ENCODE measurements at places on chromosomes 12 and 14.

DNA sequence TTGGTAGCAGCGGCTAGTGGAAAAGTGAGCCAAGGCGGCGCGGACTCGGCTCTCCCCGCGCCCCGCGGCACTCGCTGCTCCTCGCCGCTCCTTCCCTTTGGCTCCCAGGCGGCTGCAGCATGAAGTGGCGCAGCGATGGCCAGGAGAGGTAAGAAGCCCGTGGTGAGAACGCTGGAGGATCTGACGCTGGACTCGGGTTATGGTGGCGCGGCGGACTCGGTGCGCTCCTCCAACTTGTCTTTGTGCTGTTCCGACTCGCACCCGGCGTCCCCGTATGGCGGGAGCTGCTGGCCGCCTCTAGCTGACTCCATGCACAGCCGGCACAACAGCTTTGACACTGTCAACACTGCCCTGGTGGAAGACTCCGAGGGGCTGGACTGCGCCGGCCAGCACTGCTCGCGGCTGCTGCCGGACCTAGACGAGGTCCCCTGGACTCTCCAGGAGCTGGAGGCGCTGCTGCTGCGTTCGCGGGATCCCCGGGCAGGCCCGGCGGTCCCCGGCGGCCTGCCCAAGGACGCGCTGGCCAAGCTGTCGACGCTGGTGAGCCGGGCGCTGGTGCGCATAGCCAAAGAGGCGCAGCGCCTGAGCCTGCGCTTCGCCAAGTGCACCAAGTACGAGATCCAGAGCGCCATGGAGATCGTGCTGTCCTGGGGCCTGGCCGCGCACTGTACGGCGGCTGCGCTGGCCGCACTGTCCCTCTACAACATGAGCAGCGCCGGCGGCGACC, 225.6 kb upstream of the CRY1 start:
- DNase-seq: peak; percentile 11

DNA sequence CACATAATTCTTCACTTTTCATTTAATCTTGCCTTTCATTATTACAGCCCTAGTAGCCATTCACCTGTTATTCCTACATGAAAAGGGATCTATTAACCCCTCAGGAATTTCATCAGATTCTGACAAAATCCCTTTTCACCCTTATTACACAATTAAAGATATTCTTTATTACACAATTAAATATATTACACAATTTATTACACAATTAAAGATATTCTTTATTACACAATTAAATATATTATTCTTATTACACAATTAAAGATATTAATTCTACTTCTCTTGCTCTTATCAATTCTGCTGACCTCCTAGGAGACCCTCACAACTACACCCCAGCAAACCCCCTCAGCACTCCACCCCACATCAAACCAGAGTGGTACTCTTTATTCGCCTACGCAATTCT, 77.1 kb downstream of the SINHCAF start:
- DNase-seq: no peak

DNA sequence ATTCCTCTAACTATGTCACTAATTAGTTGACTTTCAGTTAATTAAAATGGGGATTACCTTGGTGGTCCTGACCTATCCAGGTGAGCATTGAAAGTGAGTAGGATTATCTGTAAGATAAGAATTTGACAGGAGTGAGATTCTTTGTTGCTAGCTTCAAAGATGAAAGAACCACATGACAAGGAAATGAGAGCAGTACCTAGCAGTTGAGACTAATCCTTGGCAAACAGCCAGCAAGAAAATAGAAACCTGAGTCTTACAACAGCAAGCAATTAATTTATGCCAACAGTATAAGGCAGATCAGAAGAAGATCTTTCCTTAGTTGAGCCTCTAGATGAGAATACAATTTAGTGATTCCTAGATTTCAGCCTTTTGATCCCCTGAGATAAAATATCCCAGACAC, 1058.4 kb downstream of the LRFN5 start:
- DNase-seq: no peak

- no peak for DNase-seq
Measured at GRCh38 chr14:51304941-51305340, 64.9 kb downstream of the TMX1 start.

- peak; percentile 90 for DNase-seq
Measured at GRCh38 chr12:132761921-132762583, 420 bp upstream of the ANKLE2 start.

GRCh38 chr14:67917006-67917405, 97.4 kb downstream of the RAD51B start:
- no peak for DNase-seq

GRCh38 chr12:71726548-71726947, 28.1 kb upstream of the RAB21 start:
- DNase-seq: no peak

DNA sequence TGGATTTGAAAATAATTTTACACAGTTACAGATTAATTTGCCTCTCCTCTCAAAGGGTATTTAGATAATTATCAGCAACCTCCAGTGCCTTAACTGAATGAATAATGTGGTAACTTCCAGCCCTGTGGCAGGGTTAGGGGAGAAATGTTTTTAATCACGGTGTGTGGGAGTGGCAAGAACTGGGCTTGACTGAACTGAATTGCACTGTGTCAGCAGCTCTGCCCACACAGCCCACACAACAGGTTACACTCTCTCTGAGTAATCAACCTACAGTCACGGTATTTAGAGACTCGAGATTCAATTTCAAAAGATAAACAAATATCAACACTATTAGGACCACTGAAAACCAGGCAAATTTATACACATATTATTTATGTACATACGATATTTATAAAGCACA, 198.5 kb downstream of the KCNC2 start:
- DNase-seq: no peak

DNA sequence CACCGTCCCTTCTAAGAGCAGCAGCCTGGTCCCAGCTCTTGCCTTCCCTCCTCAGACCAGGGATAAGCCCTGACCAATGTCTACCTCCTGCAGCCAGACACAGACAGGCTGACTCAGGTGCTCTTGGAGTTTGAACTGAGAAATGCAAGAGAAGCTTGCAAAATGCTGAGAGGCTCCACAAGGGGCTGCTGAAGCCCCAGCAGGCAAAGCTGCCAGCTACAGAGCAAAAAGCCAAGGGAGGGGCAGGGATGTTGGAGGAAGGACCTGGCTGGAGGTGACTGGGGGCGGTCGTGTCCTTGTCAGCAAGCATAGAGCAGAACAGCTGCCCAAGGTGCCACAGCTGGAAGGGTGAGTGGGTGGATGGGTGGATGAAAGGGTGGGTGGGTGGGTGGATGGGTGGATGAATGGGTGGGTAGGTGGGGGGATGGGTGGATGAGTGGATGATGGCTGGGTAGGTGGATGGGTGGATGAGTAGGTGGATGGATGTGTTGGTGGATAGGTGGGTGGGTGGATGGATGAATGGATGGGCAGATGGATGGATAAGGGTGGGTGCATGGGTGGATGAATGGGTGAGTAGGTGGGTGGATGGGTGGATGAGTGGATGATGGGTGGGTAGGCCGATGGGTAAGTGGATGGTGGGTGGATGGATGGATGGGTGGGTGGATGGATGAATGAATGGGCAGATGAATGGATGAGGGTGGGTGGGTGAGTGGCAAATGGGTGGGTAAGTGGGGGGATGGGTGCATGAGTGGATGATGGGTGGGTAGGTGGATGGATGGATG, 4.0 kb upstream of the INF2 start:
- DNase-seq: no peak

All from transverse colon (tissue), 4 donors.